ENCODE measurements at places on chromosomes 7 and 10.

GRCh38 chr10:114356751-114357514, 47.4 kb downstream of the AFAP1L2 start:
- DNase-seq = no peak

GRCh38 chr10:31074722-31075086, 43.0 kb upstream of the ZNF438 start:
- DNase-seq = no peak

DNA sequence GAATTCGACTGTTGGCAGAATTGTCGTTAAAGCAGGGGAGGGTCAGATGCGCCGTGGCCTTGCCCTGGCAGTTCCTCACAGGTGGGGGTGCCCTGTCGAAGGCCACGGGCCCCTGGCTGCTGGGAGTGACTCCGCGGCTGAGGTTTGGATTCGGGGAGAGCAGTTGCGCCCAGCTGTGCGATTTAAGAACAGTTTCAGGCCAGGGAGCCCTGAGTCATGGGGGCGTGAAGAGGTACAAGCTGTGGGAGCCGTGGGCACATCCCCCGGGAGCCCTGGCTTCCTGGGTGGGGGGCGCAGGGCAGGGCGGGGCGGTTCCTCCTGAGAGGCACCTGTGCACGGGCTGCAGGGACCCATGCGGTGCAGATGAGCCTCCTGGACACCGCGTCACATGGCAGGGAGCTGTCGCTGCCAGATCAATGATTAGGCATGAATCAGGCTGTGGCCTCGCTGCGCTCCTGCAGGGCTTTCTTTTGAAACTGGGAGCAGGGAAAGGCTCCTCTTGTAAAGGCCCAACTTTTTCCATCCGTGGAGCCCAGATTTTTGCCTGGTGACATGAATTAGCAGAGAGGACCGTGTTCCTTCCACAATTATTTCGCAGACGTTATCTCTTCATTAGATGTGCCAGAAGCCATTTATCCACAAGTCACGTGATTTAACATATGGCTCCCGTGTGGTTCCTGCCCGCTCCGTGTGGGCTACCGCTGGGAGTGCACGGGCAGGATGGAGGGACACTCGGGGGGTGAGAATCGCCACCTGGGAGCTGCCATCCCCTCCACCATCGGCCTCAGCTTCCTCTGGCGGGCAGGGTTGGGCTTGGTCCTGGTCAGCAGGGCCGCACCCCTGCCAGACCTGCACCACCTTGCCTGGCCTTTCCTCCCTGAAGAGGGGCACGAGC, 918 bp downstream of the PWWP2B start:
- no peak for DNase-seq

- DNase-seq = no peak
These were observed 9.0 kb upstream of the CAMK1D start for GRCh38 chr10:12340371-12340770.

GRCh38 chr10:49761201-49761788, 828 bp downstream of the OGDHL start:
- no peak for DNase-seq

- DNase-seq = no peak
These were observed 339.9 kb upstream of the ADARB2 start for GRCh38 chr10:2077231-2077630.

DNA sequence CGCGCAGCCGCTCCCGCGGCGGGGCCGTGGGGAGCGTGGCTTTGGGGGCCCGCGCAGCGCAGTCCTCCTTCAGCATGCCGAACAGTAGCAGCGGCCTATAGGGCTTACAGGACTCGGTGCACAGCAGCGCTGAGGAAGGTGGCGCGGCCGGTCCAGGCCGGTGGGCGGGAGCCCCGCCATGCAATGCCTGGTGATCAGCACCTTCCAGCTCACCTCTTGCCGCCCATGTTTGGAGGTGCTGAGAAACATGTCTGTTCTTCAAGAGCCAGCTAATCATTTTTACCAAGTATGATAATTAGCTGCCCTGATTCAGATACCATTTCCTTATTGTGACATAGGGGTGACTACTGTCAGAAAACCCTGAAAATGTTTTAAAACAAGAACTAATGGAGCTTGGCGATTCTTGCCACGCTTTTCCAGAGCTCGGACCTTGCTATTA, 33.5 kb upstream of the SFTPD start:
- DNase-seq = no peak

DNA sequence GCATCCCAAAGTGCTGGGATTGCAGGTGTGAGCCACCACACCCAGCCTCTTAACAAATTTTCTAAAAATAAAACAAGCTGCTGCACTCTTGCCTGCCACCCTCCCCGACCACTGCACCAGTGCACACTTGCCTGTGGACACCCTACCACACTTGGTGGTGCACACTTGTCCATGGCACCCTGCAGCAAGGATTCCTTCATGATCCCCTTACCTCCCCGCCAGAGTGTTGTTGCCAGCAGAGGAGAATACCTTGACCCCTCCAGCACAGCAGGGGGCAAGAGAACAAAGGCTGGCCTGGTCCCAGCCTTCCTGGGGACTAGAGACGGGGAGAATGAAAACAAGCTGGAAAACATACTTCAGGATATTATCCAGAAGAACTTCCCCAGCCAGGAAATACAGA, 65.9 kb upstream of the KCND2 start:
- no peak for DNase-seq

DNA sequence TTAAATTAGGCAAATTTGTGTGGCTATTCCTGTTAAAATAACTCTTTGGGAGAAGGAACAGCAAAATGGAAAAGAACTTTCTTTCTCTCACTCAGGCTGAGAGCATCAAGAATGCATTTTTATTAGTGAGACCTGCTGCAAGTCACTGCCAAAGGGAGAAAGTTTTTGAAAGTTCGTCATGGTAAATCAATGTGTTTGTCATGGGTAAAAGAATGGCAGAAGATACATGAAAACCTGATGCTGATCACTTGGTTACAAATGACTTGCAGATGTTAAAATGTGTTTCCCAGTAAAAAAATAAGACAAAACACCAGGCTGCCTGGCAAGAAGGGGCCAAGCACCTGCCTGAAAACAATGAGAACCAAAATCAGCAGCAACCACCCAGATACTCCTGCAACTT, 484.7 kb upstream of the NRP1 start:
- no peak for DNase-seq

DNA sequence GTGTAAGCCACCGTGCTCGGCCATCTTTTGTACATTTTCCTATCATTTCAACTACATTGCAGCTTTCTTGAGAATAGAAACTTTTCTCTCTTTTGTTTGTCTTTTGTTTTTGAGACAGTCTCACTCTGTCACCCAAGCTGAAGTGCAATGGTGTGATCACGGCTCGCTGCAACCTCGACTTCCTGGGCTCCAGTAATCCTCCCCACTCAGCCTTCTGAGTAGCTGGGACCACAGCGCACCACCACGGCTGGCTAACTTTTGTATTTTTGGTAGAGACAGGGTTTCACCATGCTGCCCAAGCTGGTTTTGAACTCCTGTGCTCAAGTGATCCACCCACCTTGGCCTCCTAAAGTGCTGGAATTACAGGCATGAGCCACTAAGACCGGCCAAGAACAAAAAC, 31.3 kb upstream of the DAGLB start:
- DNase-seq = no peak

DNA sequence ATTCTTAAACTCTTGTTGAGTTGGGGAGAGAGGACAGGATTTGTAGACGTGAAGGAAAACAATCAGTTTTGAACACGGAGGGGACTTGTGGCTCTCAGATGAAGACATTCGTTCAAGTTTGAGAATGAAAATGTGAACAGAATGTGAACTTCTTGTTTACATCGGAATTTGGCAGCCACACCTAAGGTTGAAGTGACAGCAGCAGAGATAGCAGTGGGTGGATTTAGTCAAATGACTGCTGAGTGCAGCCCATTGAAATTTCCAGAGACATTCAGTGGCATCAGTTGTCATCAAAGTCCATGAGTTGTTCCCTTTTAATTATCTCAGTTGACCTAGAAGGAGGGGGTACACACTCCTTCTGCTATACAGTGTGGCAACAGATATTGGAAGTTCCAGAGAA, 280.0 kb downstream of the SEMA3D start:
- no peak for DNase-seq

GRCh38 chr10:76408646-76409045, 977.2 kb downstream of the LRMDA start:
- DNase-seq = no peak

- DNase-seq = no peak
These were observed 30.3 kb upstream of the CCSER2 start for GRCh38 chr10:84298057-84298456.

GRCh38 chr7:32228601-32229000, 158.4 kb upstream of the PDE1C start:
- DNase-seq = no peak

- DNase-seq = peak; percentile 14
These were observed 1.2 kb downstream of the PIP4K2A start for GRCh38 chr10:22712956-22713852.

- DNase-seq = no peak
These were observed 79.6 kb upstream of the LRRC4 start for GRCh38 chr7:128110641-128111364.

DNA sequence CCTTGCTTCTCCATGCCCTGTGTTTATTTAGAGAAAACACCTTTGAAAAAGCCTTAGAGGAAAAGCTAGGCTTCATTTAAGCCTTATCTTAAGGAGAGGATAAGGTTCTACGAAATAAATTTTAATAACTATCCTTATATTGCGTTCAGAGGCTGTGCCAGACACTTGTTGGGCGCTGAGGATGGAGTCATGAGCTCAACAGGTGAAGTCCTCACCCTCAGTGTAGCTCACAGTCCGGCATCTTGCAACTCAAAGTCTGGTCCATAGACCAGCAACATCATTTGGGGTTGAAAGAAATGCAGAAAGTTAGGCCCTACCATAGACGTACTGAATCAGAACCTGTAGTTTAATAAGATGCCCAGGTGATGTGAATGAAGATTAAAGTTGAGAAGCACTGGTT, 3.8 kb upstream of the STMP1 start:
- DNase-seq = no peak

GRCh38 chr10:72334196-72334824, 20.4 kb downstream of the DNAJB12 start:
- no peak for DNase-seq

DNA sequence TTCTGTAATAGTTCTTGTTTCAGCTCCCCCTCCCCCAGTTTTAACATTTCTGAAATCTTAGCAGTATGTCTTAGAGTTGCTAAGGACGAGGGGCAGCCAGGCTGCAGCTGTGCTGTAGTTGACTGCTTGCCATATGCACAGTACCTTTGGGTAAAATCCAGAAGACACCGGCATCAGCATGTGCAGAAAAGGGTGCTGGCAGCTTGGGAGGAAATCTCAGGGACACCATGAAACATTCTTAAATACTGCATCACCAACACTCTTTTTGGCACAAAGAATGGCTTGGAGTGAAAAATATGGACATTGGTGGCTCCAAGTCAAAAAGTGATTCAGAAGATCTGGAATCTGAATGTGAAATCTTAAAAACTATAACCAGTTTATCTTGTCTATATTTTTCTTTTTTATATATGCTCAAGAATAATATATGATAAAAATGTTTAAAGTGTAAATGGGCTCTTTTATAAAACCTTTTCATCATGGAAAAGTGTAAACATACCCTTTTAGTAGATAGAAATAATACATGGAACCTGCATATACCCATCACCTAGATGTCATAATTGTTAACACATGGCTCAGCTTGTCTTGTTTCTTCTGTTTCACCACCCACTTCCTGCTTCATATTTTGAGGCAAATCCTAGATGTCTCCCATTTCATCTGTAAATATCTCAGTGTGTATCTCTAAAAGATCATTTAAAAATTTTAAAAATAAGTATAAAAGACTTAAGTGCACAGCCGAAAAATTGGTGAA, 34.4 kb upstream of the ARMS2 start:
- DNase-seq = no peak

DNA sequence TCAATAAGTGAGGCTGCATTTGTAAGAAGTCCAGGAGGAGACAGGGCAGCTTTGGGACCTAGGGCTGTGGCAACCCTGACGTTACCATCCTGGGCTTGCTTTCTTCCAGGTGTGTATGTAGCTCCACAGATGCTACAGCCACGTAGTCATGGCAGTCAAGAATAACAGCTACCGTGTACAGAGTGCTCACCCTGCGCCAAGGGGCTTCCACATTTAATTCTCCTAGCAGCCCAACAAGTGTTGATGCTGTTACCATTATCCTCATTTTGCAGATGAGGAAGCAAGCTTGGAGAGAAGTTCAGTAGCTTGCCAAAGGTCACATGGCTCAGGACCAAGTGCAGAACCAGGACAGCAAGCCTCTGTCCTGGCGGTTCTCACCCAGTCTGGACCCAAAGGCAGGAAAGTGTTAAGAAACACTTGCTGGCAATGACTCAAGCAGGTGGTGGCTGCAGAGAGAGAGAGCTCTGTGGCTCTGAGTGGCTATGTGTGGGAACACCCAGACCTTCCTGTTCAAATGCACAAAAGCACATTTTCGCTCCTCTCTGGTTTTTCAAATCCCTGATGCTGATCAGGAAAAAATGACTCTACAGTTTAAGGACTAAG, 89.8 kb downstream of the CREM start:
- DNase-seq = no peak

DNA sequence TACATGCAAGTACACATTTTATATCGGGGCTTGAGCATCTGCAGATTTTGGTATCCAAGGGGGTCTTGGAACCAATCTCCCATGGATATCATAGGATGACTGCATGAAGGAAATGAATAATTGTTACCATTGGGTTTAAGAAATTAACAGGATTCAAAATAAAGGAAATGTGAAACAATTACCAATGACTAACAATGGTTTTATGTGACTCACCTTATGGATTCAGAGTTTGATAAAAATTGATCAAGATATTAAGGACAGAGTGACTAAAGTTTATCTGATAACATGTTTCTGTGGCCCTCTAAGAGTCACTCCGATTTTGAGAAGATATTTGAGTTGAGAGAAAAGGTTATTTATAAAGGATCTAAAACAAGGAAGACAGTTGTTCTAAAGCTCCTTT, 93.0 kb upstream of the ODAD2 start:
- DNase-seq = no peak

DNA sequence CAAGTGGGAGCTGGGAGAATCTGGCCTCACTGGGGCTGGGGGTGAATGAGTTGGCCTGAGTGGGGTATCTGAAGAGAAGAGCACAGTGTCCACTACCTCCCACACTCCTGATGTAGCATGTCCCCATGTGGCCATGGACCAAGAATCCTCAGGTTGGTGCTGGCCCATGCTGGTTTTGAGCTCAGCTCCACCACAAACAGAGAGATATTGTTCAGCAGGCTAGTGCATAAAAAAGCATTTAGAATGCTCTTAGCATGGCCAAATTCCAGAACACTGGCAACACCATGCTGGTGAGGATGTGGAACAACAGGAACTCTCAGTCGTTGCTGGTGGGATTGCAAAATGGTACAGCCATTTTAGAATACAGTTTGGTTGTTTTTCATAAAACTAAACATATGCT, 61.4 kb downstream of the FRMPD2 start:
- no peak for DNase-seq

GRCh38 chr7:132024290-132024689, 467.9 kb upstream of the PODXL start:
- DNase-seq = no peak

- no peak for DNase-seq
These were observed 12.8 kb upstream of the POT1 start for GRCh38 chr7:124942399-124942798.

GRCh38 chr7:67484244-67484751, 487.7 kb downstream of the TYW1 start:
- DNase-seq = no peak

- no peak for DNase-seq
These were observed 14.9 kb downstream of the AFAP1L2 start for GRCh38 chr10:114389426-114389825.

GRCh38 chr10:127485153-127485857, 63.8 kb upstream of the NPS start:
- no peak for DNase-seq

- no peak for DNase-seq
These were observed 2.0 kb upstream of the ITGB1 start for GRCh38 chr10:32960022-32960421.

- no peak for DNase-seq
These were observed 5.8 kb upstream of the SCD start for GRCh38 chr10:100340948-100341847.
